ENCODE measurements at places on chromosomes 4 and X.

- no peak for DNase-seq
Observed at GRCh38 chr4:23835774-23836478, 53.9 kb downstream of the PPARGC1A start.

GRCh38 chr4:32226204-32226603, 1506.0 kb downstream of the PCDH7 start:
- no peak for DNase-seq

DNA sequence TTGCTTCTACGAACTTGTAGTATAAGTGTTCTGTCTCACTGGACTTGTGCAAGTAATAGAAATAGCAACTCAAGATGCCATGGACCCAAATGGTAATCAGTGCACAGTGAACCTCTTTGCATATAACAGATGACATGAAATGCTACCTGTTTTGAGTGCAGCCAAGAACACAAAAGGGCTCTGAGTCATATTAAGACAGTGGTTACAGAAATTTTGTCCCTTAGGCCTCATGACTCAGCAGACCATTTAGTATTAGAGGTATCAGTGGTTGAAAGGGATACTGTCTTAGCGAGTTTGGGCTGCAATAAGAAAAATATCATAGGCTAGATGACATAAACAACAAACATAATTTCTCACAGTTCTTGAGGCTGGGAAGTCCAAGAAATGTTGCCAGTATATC, 502.9 kb upstream of the PCDH10 start:
- no peak for DNase-seq

- no peak for DNase-seq
Observed at GRCh38 chrX:22345884-22346283, 73.2 kb downstream of the CBLL2 start.

- DNase-seq = no peak
Observed at GRCh38 chr4:96152824-96153223, 312.9 kb downstream of the PDHA2 start.

- no peak for DNase-seq
Observed at GRCh38 chr4:7852568-7853185, 87.0 kb downstream of the AFAP1 start.

GRCh38 chr4:52617336-52618020, 41.6 kb downstream of the USP46 start:
- DNase-seq = no peak

DNA sequence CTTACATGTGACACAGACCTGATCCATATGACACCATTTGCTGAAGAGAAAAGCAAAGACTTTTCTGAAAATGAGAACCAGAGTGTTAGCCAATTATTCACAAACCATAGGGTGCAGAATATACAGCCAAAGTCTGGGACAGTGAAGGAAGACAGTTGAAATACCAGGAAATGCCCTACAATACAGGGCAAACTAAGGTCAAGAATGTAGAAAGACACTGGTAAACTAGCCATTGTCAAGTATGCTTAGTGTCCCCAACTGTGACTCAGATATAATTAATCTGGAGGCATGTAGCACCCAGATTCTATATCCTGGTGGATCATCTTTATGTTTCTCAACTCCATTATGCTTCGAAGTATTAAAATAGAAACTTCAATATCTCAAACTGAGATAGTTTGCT, 200.9 kb upstream of the FSTL5 start:
- DNase-seq = no peak

- DNase-seq = no peak
Observed at GRCh38 chr4:24743927-24744326, 51.4 kb upstream of the SOD3 start.

DNA sequence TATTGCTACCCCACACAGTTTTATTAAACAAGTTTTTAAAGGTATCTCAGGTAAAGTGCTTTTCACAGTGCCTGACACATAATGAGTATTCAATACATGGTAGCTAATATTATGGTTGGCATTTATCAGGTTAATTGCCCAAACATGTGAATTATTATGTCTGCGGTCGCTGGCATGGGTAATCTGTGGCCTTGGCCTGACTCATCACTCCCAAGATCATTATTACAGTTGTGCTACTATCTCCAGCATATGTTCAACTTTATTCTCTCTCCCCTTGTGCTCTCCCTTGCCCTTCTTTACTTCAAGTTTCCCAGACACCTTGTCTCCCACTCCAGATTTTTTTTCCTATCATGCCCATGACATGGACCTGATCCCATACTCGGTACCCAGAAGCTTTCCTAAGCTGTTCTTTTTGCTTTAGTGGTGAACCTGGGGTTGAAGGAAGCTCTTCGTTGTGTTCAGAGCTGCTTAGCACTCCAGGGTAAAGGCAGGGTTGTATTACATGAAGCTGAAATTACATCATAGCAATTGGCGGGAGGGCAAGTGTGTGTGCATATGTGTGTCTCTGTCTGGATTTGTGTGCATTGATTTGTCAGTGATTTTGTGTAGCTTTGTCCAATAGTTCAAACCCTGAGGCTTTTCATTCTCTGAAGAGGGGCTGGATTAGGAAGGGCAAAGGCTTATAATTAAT, 176.5 kb upstream of the NRK start:
- DNase-seq = no peak

GRCh38 chrX:137430301-137430700, 135.6 kb upstream of the ZIC3 start:
- DNase-seq = no peak
